ENCODE measurements at places on chromosomes 6 and 20.

DNA sequence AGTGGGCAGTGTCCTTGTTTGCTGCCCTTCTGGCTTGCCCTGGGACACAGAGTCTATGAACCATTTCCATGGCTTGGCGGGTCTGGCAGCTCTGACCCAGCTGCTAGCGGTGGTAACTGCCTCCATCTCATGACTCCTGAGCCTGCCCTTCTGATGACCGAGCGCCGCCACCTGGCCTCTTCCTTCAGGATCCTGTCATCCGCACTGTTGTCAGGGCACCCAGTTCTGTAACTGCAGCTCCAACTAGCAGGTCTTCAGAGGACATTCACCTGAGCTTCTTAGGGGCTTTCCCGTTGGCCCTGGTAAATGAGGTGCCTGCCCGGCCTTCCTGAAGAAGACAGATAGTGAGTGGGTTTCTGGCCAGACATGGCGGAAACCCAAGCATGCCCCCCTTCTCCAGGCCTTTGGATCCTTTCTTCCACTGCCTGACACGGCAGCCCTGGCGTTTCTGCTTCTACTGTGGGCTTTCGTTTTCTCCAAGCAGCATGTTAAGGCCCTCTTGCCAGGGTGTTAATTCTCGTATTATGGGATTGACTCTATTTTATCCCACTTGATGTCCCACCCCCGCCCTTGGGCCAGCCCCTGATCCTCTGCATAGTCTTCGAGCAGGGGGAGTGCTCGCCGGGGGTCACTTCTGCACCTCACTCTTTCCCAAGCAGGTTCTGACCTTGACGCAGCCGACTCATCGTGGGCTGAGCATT, 24.7 kb downstream of the PACSIN1 start:
- no peak for DNase-seq

- DNase-seq = no peak
Observed at GRCh38 chr6:108115598-108116058, 41.1 kb upstream of the OSTM1 start.

DNA sequence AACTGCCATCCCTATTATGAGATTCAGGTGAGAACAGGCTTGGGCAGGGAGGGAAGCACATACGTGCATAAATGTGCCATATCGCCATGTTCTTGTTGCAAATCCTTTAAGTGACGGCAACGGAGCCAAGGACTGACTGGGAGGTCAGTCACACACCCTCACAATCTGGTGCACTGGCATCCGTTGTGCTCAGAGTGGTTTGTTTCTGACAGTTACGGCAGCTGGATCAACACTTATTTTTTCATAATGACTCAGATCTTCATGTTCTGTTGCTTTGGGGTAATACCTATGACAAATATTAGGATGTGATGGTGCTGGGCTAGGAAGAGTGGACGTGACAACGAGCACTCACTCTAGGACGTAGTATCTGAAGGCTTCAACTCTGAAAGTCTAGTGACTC, 56.2 kb upstream of the PREP start:
- DNase-seq = no peak

DNA sequence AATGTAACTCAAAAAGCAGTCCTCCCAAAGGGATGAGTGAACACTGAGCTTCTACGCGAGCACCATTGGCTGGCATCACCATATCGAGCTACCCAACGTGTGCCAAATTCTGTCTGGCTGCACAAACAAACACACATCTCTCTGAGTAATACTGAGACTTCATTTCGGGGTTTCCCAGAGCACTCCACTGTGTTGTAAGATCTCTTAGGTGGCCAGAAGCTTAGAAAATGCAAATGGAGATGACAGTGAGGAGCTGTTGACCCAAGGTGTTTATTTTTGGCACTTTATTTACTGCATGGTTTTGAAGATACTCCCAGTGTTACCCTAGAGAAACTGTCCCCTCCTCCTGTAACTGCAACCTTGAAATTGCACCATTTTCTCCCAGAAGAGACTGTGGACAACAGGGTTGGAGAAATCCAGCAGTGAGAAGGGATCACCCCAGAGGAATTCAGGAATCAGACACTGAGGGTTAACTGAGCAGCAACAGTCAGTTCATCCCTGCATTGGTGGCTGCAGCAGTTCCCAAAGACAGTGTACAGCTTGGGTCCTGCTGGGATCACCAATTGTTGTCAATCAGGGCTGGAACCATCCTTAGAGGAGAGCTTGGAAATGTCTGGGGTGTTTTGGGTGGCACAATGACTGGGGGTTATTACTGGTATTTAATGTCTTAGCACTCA, 1.0 kb upstream of the RIPOR2 start:
- no peak for DNase-seq

- no peak for DNase-seq
Observed at GRCh38 chr6:161232467-161232866, 41.4 kb downstream of the AGPAT4 start.

DNA sequence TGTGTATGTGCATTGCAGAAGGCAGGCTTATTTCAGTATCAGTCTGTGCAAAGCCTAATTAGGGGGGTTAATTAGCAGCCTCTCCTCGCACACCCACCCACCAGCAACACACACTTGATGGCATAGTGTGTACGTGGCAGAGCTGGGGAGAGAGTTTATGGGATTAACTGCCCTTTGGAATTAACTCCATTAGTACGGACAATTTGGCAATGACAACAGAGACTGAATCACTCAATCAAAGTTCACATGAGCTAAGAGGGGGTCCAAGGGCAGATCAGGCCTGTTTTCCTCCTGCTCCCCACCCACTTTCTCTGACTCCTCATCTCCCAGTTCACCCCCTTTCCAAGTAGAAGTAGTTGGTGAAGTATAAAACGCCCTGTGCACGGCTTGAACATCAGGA, 69.5 kb downstream of the LRFN2 start:
- DNase-seq = no peak

GRCh38 chr6:7762760-7763159, 36.9 kb downstream of the BMP6 start:
- no peak for DNase-seq

- no peak for DNase-seq
Observed at GRCh38 chr20:50379049-50379990, 130.9 kb upstream of the PTPN1 start.

DNA sequence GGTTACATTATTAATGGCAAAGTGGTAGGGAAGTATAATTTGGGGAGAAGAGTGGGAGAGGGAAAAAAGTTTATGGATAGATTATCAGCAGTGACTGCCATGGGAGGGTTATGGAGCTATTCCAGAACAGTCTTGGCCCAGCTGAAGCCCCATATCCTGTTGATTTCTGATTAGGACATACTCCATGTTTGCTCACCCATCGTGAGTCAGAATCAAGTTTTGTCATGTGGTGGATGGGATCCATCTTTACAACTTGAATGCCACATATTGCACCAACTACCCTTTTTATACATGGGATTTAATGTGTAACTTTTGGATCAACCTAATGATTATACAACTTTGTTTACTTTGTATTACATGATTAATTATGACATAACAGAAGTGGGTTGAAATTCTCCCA, 217.0 kb downstream of the HAO1 start:
- DNase-seq = no peak

GRCh38 chr6:45959534-45960145, 56.0 kb downstream of the CLIC5 start:
- no peak for DNase-seq

DNA sequence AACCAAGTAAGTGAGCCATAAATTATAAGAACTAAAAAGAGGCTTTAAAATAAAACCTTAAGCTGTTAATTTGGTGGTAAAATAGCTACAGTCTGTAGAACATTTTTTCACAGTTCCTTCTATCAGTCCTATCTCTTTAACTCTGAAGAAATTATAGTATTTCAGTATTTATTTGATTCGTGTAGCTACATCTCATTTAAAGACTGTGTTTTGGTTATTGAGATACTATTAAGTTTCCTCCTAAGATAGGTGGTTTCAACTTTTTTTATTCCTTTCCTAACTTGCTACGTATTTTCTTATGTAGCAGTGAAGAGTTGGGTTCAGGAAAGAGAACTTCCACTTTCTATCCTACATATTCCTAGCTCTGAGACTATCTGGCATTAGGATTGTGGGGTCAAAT, 97.2 kb downstream of the CD2AP start:
- DNase-seq = no peak

DNA sequence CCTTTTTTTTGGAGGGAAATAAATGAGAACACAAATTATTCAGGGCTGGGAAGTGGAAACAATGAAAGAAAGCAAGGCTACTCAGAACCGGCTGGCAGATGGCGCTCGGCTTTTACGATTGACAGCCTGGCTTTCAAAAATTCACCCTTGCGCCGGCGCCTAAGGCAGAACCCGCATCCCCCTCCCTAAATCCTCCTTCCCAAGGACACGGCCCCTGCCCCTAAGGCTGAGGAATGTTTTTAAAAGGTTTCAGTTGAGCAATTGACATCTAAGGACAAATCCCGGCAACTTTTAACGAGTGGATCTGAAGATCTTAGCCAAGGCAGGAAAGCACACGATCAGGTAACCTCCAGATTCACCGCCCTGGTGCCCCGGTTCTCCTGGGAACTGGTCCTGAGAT, 16.3 kb downstream of the GNAS start:
- no peak for DNase-seq

- no peak for DNase-seq
Observed at GRCh38 chr20:17896771-17897369, 71.7 kb downstream of the SNX5 start.

DNA sequence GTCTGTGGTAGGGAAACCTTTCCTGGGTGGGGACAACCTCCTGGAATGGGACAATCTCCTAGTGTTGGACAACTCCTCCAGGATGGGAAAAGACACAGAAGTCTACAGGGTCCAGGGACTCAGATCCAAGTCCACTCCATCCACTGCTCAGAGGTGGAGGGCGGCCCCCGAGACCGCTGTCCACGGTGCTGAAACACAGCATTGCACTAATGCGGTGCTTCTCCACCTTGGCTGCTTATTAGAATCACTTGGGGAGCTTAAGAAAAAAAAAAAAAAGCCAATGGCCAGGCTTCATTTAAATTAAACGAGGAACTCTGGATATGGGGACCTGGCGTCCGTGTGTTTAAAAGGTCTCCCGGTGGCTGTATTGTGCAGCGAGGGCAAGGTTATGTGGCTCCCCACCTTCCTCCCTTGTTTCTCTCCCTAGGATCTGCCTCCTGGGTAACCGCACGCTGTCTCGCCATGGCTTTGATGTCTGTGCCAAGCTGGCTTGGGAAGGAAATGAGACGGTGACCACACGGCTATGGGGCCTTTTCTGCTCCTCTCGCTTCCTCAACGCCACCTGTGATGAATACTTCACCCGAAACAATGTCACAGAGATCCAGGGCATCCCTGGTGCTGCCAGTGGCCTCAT, 12.0 kb downstream of the SLC12A5 start:
- DNase-seq = no peak

GRCh38 chr6:107641500-107641941, 151.6 kb downstream of the SOBP start:
- DNase-seq = no peak

DNA sequence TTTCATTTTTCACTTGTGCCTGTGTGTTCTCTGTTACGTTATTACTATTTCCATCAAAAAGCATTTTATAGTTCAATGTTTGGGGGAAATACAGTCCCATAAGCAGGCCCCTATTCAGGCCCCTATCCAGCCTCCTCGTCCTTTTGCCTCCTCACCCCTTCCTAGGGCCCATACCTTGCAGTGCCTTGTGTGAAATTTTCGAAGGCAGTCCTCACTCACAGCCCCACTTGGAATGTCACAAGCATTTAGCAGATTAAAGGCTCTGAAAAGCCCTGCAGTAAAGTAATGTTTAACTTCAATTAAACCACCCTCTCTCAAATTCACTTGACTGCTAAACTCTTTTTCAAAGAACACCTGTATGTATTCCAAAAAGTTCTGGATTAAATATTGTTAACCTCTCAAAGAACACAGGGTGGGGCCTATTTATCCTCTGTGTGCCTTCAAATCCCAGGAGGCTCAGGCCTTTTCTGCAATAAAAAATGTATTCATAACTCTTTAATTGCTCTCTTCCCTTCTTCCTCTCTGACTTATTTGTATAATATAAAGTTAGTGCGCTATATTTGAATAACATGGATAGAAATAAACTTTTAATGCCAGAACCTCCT, 202.5 kb downstream of the FOXA2 start:
- DNase-seq = no peak

DNA sequence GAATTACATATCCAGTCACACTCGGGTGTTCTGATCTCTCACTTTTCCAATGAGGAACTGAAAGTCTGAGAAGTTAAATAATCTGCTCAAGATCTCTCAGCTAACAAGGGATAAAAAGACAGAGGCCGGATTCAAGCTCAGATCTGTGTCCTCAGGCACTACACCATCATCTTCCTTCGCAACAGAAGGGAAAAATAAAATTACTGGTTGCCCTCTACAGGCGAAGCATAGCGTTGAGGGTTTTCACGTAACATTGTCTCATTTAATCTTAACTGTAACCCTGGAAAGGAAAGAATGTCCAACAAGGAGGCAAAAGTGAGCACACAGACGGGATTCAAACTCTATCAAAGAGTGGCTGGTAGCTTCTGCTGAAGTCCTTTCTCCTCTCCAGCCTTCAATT, 67.8 kb upstream of the ANKEF1 start:
- DNase-seq = no peak

DNA sequence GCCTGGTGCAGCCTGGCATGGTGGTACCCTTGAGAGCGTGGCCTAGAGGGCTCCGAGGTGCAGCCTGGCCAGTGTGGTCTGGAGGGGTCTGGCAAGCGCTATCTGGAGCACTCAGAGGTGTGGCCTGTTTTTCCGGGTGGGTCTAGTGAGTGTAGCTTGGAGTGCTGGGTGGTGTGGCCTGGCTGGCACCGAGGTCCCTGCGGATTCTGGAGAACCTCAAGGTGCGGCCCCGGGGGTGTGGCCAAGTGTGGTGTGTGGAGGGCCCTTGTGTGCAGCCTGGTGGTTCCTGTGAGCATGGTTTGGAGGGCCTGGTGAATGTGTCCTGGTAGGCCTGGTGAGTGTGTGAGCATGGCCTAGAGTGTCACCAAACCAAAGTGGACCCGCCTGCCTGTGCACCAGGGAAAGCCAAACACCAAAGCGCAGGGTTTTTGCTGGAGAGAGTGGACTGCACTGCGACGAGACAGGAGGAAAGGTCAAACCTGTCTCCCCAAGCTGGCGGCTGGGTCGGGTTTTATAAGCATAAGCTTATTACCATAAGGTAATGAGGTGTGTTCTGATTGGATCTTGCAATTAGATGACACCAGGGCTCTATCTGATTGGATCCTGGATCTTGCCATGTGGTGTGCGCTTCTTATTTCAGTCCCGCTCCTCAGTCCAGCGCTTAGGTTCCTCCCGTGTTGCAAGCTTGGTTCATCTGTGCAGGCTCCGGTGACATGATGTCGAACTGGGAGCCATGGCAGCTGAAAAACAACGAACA, 35.7 kb downstream of the IGF2R start:
- DNase-seq = no peak

DNA sequence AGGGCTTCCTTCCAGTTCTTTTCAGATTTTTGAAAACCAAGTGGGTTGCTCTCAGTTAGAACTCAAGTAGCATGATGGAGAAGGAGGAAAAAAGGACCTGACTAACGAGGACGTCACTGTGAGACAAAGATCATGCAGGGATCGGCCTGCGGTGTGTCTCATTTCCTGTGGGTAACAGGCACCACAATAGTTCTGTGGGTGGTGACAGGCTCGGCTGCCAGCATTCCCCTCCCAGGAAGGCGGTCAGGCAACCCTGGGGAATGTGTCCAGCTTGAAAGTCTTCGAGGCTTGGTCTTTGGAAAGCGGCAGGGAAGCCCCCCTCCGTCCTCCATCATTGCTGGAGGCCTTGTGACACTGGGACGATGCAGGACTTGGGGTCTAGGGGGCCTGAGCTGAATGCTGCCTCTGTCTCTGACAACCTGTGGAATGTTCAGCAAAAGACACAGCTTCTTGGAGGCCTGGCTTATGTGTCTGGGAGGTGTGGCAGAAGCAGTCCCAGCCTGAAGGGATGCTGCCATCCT, 121.0 kb downstream of the BCAS1 start:
- no peak for DNase-seq
